ENCODE measurements at places on chromosomes 3 and 15.

DNA sequence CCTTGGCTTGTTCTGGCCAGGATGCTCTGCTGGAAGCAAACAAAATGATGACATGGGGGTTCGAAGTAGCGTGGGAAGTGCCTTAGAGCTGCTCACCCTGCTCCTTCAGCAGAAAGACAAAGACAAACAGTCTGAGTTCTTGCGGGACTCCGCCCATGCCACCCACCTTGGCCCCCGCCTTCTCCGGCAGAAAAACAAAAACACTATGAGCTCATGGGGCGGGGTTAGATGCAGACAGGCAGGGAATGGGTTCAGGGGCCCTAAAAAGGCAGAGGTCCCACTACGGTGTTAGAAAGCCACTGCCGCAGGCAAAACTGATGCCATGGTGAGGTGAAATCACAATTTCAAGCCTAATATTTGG, 9.7 kb upstream of the NCKIPSD start:
- no peak for DNase-seq

GRCh38 chr15:63323798-63324563, 46.6 kb downstream of the APH1B start:
- DNase-seq = no peak

GRCh38 chr3:15794842-15795650, 2.7 kb downstream of the ANKRD28 start:
- no peak for DNase-seq

- no peak for DNase-seq
These were observed 6.8 kb downstream of the ONECUT1 start for GRCh38 chr15:52783191-52783829.

GRCh38 chr15:73695773-73696640, 11.8 kb downstream of the CD276 start:
- DNase-seq = no peak

- DNase-seq = no peak
These were observed 1049.3 kb downstream of the MCTP2 start for GRCh38 chr15:95280711-95281110.

DNA sequence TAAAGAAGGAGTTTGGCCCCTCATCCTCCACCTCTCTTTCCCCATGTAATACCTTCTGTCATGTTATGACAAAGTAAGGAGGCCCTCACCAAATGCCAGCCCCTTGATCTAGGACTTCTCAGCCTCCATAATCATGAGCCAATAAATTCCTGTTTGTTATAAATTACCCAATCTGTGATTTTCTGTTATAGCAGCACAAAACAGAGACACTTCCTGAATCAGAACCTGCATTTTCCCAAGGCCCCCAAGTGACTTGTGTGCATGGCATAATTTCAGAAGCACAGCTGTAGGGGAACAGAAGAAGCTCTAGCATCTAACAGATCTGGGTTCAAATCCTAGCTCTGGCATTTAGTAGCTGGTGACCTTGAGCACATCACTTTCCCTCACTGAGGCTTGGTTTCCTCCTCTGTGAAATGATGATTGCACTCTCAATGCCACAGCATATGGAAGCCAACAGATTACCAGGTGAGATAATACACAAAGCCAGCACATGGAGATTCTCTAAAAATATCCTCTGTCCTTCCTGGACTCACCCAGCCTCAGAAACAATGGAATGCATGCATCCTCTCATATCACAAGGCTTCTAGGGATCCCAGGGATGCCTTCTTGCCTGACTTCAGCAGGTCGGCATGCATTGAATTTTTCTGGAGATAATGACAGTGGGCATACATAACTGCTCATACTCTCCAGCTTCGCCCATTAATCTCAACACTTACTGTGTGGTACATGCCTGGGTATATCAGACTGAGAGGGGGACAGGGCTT, 26.3 kb downstream of the TLNRD1 start:
- no peak for DNase-seq

DNA sequence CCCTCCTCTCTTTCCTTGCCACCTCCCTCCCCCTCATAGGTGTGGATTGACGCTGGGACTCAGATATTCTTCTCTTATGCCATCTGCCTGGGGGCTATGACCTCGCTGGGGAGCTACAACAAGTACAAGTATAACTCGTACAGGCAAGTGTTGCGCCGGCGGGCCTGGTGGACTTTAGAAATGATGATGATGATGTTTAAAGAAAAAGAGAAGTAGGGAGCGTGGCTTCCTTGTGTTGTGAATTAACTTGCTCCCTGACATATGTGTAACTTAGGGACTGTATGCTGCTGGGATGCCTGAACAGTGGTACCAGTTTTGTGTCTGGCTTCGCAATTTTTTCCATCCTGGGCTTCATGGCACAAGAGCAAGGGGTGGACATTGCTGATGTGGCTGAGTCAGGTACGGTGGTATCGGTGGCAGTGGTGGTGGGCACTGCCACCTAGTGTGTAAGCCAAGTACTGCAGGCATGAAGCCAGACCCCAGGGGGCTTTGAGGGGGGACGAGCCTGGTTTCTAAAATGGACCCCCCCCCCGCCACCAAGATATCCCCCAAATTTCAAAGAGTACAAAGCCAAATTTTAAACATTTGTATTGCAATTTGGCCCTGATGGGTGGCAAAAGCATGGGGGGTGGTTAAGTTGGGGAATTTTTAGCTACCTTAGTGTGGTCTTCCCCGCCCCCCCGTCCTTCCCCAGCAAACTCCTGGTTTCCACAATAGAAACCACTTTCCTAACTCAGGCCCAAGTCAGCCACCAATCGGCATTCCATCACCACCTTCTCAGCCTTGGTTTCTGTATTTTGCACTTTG, 65.6 kb downstream of the SLC6A6 start:
- peak; percentile 42 for DNase-seq

- DNase-seq = no peak
These were observed 177.2 kb downstream of the XXYLT1 start for GRCh38 chr3:195093731-195094130.

- no peak for DNase-seq
These were observed 43.6 kb upstream of the ATP2B2 start for GRCh38 chr3:10548992-10549391.

DNA sequence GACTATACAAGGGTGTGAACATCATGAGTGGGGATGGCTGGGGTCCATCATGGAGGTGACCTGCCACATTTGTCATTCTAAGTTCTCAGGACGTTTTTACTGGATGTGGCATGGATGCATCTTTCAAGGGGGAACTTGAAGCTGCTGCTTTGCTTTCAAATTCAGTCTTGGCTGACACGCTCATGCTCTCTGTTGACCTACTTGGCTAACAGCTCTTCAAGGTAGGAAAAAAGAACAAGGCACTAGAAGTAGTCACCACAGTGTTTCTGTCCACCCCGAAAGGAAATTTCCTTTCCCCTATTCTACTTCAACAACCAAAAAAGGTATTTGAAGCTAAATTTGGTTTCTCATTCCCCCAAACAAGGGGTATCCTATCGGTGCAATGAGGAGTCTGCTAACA, 15.0 kb downstream of the STIMATE start:
- DNase-seq = no peak

GRCh38 chr15:80491163-80491847, 87.1 kb downstream of the ARNT2 start:
- DNase-seq = no peak

DNA sequence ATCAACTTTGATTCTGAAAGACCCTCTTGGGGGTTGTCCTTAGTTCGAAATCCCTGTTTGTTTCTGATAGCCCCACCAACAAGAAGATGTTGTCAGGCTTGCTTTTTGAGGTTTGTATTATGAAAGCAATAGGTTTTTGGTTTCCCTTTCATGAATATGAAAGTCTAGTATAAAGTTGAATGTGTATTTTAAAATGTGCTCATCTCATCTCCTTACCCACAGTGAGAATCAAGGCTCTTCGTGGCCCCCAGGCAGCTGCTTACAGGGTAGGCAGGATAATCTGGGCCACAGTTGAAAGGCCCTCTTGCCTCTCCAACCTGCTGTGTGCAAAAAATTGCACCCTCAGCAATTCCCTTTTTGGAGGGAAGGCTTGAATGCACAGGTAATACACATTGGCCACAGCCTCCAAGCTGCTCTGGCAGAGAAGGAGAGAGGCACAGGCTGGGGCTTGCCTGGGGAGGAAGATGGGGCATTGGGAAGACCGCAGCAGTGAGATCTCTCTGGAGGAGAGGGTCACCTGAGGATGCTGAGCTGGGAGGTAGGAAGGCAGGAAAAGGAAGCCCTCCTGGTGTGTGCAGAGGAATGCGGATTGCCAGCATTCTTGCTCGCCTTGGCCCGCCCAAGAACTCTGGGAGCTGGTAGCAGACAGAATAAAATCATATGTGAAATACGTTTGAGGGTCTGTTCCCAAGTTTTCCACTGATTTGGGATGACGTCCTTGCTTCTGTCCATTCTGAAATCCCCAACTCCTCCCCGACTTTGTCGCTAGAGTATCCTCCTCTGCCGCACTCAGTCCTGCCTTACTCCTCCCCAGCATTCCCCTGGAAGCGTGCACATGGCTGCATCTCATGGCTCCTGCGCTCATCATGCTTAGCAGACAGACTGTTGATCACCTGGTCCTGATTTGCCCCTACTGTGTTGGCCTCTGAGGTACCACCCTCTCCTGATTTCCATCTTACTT, 196.4 kb downstream of the RPLP1 start:
- DNase-seq = no peak

- DNase-seq = no peak
These were observed 31.0 kb downstream of the ANP32A start for GRCh38 chr15:68789534-68790241.

- DNase-seq = no peak
These were observed 29.4 kb upstream of the TMEM45A start for GRCh38 chr3:100463002-100463401.

DNA sequence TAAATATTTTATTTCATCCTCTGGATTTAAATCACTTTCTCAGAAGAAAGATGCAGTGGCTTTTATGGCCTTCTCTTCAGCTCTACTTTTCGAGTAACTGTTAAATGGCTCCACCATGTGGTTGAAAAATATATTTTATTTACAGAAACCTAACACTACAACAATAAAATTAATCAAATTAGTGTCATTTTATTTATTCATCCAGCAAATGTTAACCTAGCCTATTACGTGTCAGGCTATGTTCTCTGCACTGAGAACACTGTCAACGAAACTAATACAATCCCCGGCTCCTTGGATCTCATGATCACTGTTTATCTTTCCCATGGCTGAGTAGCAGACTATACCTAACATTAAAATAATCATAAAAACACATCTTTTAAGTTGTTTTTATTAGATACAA, 148.0 kb upstream of the OSTN start:
- DNase-seq = no peak

- DNase-seq = no peak
These were observed 329.1 kb downstream of the RORA start for GRCh38 chr15:60899967-60900356.

DNA sequence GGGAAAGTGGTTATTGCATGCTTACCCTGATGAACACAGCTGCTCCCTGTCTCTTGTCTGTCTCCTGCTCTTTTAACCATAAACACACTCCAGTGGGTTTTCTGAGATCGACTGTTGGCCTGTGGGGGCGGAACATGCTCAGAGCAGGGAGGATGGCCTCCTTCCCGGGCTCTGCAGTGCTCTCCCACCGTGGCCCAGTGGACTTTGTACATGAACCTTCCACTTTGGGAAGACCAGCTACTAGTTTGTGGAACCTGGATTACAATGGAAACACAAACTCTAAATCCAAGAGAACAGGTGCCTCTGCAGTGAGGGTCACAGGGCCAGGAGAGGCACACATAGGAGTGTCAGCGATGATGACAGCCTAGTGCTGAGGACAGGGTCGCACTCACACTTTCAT, 56.5 kb downstream of the KLF13 start:
- no peak for DNase-seq

DNA sequence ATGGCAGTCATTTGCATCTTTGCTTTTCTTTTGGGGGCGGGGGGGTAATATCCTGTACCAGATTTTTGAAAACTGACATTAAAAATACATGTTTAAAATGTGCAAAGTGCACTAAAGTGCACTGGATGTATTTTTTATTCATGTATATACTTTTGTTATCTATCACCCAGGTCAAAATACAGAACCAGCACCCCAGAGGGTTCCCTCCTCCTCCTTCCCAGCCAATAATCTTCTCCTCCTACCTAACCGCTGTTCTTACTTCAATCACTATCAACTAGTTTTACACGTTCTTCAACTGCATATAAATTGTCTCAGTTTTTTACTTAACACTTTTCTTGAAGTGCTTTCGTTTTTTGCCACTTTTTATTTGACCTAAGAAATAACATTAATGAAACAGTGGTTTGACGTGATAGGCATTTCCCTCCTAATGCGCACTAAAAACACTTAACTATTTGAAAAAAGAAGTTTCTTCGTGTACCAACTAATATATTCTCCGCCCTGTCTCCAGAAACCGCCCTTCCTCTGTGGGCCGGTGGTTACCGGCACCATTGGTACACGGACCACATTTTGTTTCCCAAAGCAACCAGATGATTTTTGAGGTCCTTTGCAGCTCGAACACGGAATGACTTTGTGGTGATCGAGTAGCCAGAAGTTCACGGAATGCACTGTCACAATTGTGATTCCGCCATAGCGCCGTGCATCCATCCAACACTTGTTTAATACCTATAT, 836 bp upstream of the AKAP13 start:
- peak; percentile 6 for DNase-seq

DNA sequence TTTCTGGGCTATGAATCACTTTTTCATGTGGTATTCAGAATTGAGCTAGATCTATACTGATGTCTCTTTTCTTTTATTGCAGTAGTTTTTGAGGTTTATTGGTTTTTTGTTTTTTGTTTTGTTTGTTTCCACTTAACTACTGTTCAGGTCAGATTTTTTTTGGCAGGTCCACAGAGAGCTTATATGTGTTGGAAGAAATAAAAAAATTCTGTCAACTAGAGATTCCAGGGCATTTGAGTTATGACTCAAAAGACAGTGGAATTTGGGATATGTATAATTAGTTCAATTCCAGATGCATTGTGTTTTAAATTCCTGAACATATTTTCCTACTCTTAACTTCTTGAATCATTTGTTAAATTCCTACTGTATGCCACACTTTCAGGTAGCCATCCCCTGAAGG, 727.2 kb downstream of the SI start:
- no peak for DNase-seq

DNA sequence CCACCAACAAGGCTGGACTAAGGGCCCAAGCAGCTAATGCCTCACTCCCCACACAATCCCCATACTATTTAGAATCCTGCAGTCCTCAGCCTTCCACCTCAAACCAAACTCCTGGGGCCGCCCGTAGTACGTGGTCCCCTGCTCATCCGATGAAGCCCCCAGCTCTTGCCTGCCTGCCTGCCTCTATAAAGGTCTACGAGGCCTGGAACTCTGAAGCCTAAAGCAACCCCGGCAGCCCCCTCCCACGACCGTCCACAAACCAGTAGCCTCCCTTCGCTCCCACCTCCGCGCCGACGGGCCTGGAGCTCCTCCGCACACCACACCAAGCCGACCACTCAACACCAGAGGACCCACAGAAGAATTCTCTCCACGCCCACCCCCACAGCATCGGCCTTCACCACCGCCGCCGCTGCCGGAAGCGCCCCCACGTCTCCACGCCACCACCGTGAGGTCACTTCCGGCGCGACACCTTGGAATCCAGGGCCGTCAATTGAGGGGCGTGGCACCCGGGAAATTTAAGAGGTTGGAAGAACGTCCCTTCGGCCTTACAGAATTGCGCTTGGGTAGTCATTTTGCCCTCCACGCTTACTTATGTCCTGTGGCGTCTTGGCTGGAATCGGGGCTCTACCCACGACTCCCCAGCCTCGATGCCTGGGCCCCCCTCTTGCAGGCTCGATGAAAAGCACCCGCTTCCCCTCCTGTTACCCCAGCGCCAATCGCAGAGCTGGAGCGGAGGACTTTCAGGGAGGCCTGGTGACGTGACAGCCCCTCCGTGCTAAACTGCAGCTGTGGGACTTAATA, at the start of gene EDC3:
TSS of gene EDC3 (minus strand) at position 428 of the 801 bp plus-strand sequence. CDS start 20,900 bp downstream, outside the sequence.
- DNase-seq = peak; percentile 83

- DNase-seq = no peak
These were observed 102.2 kb upstream of the LPP start for GRCh38 chr3:188051801-188052168.
